Motor neuron (in vitro differentiated cells): ENCODE measurements at places on chromosomes 4 and X. TPM values are rescaled to one million over a fixed set of nuclear protein-coding genes. Genes with fewer than 3 reads are reported as not detected.

The DMP1 gene
- total RNA-seq: 0.19 and 0.31 TPM in 2 replicates

The CHRDL1 gene
- 0.25 and 0.27 TPM in 2 replicates for total RNA-seq

The DDX3X gene
- total RNA-seq: 127 and 136 TPM in 2 replicates

The TSPAN7 gene
- total RNA-seq: 22.8 and 24.3 TPM in 2 replicates

The DMRTC1 gene
- not detected in 2 replicates for total RNA-seq

The GPR82 gene
- 0.93 and 1.9 TPM in 2 replicates for total RNA-seq

The SH3D19 gene
- 24.9 and 26.9 TPM in 2 replicates for total RNA-seq

The PLA2G12A gene
- 18.0 and 23.8 TPM in 2 replicates for total RNA-seq

The NDP gene
- total RNA-seq: 17.7 and 18.6 TPM in 2 replicates

The SLAIN2 gene
- 22.5 and 35.5 TPM in 2 replicates for total RNA-seq

The P2RY8 gene
- not detected in 2 replicates for total RNA-seq

The DCAF8L2 gene
- not detected in 2 replicates for total RNA-seq

GRCh38 chr4:40557736-40558135 is 71.9 kb downstream of the RBM47 start:
- ATAC-seq: no peak

DNA sequence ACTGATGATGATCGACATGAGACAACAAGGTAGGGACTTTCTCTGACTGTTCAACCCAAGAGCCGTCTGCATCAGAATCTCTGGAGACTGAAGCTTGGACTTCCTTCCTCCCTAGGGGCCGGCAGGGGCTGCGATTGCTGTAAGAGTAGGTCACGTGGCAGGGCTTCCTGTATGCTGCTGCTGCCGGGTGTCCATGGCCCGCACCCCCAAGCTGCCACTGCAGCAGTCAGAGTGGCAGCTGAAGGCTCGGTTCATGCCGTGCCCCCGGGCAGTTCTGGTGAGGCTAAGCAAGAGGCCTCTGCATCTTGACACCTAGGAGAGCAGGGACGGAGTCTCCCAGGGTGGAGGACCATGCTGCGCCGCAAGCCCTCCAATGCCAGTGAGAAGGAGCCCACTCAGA is at the start of gene SASH3:
SASH3 (plus strand) TSS at position 203 of the 400 bp plus-strand sequence; CDS start at position 352, 149 bp downstream.
- no peak for ATAC-seq

- no peak for ATAC-seq
Measured at GRCh38 chr4:74293558-74293957, 14.7 kb upstream of the EPGN start.

GRCh38 chr4:156255230-156256007 is 301.8 kb upstream of the CTSO start:
- peak; percentile 29 for ATAC-seq

DNA sequence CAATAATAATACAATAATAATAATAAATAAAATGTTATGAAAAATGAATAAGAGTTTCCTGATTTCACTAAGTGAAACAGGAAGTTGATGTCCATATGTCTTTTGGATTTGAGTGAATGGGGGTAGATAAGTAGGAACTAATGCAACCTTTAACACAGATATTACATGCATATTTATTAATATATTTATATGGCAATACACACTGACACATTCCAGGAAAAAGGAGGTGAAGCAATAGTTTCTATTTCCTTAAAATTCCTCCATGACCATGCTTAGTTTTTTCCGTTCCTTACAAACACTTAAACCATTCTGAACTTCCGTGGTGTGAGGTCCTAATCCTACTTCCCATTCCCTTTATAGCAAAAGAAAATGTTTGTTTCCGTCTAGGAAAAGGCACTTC is 48.3 kb downstream of the ATXN3L start:
- no peak for ATAC-seq

DNA sequence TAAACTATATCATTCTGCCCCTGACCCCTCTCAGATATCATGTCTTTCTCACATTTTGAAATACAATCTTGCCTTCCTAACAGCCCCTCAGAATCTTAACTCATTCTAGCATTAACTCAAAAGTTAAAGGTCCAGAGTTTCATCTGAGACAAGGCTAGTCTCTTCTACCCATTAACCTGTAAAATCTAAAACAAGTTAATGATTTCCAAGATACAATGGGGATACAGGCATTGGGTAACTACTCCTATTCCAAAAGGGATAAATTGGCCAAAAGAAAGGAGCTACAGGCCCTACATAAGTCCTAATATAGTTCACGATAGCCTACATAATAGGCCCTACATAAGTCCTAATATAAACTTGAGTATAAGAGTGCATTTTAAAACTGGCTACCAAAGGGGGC is 18.9 kb downstream of the ADH6 start:
- ATAC-seq: no peak

DNA sequence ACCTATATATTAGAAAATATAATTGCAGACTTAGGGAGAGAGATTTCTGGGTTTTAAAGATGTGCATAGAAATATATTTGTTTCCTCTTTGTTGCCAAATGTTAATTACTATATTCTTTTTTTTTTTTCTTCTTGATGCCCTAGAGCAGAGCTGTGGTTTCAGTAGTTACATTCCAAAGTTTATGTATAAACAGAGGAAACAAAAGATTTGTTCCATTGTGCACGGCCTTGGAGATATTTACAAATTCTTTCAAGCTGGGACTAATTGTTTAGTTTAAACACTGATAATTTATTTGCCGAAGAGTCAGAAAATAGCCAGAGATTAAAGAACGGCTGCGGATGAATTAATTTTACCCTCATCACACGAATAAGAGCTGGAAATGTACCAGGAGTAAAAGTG is 85.1 kb downstream of the USP46 start:
- ATAC-seq: peak; percentile 38

GRCh38 chrX:85865324-85865723 is 182.0 kb downstream of the CHM start:
- ATAC-seq: no peak

GRCh38 chr4:184231573-184231972 is 13.9 kb upstream of the ENPP6 start:
- no peak for ATAC-seq

GRCh38 chr4:155473420-155474095 is 96.8 kb upstream of the MAP9 start:
- ATAC-seq: no peak

DNA sequence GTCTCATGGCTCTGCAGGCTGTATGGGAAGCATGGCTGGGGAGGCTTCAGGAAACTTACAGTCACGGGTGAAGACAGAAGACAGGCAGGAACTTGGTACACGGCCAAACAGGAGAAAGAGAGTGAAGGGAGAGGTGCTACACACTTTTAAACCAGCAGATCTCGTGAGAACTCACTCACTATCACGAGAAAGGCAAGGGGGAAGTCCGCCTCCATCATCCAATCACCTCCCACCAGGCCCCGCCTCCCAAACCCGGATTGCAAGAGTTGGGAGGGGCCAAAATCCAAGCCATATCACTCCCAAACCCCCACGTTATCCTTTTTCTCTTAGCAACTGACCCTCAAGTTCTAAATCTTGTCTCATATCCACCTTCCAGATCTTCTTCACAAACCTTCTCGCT is 1710.5 kb upstream of the TENM3 start:
- no peak for ATAC-seq

GRCh38 chr4:153472122-153473037 is 6.2 kb downstream of the TMEM131L start:
- no peak for ATAC-seq

DNA sequence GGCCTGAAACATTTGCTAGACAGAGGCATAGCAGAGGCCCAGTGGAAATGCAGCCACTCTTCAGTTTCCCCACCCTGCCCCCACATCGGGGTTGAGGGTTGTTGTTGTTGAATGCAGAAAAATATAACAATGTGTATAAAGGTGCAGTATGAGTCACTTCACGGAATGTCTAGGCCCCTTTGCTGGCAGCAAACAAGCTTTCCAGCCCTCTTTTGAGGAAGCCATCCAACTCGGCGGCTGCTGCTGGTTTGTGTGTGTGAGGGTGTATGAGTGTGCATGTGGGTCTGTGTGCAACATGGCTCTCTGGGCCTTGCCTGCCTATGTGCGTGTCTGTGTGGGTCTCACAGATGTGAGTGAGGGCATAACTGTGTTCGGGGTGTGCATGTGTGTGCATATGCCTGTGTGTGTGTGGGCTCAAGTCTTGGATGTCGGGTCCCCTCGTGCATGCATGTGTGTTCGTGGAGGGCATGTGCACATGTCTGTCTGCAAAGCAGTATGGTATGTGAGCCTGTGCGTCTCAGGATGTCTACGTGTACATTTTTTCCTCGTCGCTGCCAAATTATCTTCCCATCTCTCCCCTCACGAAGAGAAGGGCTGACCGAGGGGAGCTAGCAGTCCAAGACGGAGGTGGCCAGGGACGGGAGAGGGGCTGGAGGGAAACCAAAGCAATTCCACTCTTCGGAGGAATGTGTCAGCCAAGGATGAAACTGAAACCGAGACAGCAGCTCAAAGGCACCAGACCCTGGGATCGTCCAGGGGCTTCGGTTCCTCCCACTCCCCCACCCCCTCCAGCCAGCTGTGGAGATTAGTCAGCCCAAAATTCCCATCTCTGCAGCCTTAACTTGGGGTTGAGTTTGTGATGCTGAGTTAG is 8.4 kb upstream of the ELF4 start:
- no peak for ATAC-seq

- peak; percentile 2 for ATAC-seq
Measured at GRCh38 chr4:125316791-125317524, 2.2 kb downstream of the FAT4 start.

DNA sequence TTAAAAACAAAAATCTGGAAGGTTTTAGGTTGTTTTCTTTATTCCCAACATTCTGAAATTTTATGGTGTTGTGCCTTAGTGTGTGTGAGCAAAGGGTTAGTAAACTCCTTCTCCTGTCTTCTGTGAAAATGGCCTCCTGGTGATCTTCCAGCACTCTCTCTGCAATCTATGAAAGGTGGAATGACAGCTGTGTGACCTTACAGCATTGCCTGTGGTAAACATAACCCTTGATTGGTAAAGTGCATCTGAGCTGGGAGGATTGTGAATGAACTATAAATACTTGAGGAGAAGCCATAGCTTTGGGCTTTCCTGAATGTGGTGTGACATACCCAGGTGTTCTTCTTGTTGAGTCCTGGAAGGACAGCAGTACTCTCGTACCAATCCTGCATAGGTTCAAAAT is 10.0 kb downstream of the ART3 start:
- ATAC-seq: no peak

DNA sequence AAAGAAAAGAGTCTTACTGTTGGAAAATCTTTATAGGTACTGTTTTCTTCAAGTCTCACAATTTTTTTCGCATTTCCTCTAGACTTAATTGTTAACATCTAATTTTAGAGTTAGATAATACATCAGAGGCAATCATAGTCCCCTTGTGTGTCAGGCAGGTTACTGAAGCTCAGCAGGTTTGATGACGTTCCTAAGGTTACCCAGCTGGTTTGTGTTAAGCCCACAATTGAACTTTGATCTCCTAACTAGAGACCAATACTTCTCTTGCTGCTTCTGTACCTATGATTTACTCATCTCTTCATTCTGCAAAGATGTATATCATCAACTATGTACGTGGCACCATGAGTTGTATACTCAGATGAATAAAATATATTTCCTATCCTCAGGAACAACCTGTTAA is 131.6 kb upstream of the STIM2 start:
- no peak for ATAC-seq

DNA sequence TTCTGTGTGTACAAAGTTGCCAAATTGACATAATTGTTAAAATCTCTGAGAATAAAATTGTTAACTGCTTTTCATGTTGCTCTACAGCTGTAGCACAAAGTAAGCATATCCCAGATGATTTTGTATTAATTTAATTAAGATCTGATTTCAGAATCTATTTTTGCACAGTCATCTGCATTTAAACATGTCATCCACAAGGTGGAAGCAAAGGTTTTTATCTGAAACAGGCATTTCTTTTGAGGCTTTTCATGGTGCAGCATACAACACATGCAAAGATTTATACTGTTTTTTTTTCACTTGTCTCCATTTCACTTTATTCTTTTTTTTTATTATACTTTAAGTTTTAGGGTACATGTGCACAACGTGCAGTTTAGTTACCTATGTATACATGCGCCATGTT is 51.2 kb downstream of the GC start:
- peak; percentile 27 for ATAC-seq

- ATAC-seq: no peak
Measured at GRCh38 chr4:7183780-7184460, 8.4 kb upstream of the SORCS2 start.

GRCh38 chrX:105696870-105697269 is 125.5 kb upstream of the NRK start:
- ATAC-seq: no peak

DNA sequence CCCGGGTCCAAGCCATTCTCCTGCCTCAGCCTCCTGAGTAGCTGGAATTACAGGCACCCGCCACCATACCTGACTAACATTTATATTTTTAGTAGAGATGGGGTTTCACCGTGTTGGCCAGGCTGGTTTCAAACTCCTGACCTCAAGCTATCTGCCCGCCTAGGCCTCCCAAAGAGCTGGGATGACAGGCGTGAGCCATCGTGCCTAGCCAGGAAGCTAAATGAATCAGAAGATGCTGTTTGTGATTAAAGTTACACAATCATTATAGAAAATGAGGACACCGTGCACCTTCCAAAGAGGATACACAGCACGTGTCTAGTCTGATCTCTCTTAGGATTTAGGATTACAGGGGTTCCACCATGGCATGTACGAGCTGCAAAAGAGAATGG is 99.6 kb downstream of the DHRSX start:
- ATAC-seq: no peak

DNA sequence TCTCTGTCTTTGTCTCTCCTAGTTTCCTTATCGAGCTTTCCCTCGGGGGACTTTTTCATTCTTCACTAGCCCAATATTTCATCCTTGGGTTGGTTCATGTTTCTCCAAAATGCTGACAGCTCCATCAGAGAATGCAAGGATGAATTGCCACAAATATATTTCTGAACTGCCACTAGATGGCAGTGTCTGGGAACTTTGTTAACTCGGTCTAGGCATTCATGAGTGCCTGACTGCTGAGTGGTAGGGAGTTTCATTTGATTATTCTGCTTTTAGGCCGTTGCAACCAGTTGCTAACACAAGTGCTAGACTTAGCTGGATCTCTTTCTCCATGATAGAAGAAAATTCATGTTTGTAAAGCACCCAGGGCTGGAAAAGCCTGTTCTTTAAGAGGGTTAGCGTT is 73.5 kb upstream of the RAP2C start:
- ATAC-seq: peak; percentile 54

DNA sequence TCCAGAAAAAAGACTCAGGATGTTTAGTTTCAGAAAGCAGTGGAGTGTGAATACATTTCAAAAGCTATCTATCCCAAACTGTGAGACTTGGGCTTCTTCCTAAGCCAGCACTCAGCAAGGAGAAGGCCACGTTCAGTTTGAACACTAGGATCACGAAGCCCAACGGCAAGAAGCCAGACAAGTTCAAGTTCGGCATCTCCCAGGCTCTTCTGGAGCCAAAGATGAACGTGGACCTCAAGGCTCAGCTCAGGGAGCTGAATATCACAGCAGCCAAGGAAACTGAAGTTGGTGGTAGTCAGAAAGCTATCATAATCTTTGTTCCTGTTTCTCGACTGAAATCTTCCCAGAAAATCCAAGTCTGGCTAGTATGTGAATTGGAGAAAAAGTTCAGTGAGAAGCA is 7.6 kb downstream of the PLAC1 start:
- ATAC-seq: no peak
